ENCODE measurements at places on chromosomes 3 and 15.

- peak; percentile 88 for DNase-seq
These were observed 91.2 kb downstream of the EOMES start for GRCh38 chr3:27630885-27631284.

GRCh38 chr3:52570076-52570475, 33.7 kb downstream of the UQCC5 start:
- no peak for DNase-seq

DNA sequence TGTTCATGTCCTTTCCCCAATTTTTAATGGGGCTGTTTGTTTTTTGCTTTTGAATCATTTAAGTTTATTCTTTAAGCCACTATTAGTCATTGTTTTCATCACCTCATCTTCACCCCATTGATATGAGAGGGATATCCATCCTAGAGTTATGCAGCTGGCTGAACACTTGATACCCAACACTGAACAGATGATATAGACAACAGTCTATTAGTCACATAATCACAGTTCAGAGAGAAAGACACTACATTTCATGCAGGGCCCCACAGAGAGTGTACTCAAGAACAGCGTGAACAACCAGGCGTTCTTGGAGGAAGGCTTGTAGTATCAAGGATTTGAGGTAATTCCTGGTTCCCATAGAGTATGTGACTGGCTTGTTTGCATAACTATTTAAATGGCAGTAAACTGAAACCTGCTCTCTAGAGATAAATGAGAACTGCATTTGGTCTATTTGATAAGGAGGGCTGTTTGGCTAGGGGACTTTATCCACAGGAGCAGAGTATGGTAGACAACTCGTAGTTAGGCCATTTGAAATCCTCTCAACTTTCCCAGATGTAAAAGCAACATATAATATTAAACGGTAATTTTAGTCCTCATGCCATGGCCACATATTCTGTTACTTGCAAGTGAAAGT, 618.7 kb downstream of the SI start:
- DNase-seq: no peak

- no peak for DNase-seq
These were observed 91.0 kb upstream of the CHMP2B start for GRCh38 chr3:87136066-87136596.

GRCh38 chr3:5607581-5607980, 420.1 kb downstream of the EDEM1 start:
- DNase-seq: no peak

- no peak for DNase-seq
These were observed 325.5 kb downstream of the SATB1 start for GRCh38 chr3:18099611-18100010.

- DNase-seq: no peak
These were observed 256.1 kb downstream of the PLCL2 start for GRCh38 chr3:17140670-17141505.

- no peak for DNase-seq
These were observed 18.4 kb downstream of the LRCH3 start for GRCh38 chr3:197809356-197810020.

DNA sequence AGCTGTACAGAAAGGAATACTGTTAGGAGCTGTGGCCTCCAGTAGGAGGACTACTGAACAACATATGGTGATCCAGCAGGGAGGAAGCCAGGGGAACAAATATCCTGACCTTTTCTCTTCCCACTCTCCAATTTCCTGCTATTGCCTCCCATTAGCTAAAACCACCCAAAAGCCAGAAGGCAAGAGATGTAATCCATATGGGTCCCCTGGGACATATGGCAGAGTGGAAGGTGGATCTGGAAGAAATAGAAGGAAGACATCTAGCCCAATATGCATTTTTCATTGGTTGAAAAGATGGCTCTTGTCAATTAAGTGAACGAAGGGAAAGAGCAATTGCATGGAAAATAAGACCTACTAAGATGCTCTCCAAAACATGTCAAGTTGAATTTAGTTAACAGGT, 167.2 kb downstream of the CNTN3 start:
- no peak for DNase-seq

DNA sequence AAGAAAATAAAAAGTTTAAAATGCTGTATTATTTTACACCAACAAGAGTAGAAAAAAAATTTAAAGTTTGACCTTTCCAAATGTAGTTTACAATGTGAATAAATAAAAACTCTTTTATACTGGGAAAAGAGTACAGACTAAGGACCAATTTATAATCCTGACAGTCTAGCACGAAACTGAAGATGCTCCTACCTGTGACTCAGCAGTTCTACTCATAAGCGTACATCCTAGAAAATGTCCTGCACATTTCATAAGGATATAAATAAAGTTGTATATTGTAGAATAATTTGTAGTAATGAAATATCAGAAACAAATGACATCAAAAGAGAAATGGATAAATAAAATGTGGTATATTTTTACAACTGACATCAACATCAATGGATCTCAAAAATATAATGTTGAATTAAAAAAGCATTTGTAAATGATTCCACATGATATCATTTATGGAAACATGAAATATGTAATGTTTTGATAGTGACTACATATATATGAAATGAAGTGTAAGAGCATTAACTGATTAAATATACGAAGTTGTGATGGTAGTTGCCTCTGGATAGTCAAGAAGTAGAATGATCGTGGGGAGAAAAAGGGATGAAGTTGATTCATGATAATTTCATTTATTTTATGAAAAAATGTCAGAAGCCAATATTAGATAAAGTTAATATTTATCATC, 161.3 kb upstream of the CBLB start:
- no peak for DNase-seq

DNA sequence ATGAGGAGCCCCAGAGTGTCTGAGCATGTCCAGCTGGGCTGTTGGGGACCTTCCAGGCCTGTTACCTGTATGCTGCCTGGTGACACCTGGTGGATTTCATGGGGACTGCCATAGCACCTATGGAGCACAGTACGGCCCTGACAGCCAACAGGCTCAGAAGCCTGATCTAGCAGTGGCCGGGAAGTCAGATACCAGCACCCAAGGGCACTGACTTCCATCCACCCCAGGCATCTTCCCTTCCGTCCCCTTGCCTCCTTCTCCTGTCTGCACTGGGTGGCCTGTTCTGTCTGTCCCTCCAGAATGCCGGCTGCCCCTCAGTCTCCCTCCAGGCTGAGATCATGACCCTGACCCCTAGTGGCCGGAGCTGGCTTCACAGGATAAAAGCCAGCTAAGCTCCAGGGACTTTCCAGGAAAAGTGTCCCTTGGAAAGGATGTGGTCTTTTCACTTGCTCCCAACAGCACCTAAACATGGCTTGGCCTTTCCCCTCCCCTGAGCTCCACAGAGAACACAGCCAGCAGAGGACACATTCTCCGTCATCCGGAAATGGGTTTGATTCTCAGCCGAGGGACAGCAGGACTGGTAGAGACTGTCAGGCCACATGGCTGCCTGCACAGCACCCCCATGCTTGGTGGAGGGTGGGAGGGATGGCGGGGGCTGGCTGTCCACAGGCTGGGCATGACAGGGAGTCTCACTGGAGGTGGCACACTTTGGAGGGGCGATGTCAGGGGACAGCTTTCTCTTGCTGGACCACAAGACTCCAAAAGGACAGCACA, 9.5 kb downstream of the RPS17 start:
- peak; percentile 51 for DNase-seq

GRCh38 chr15:72824781-72825180, 41.2 kb upstream of the ADPGK start:
- DNase-seq: no peak

GRCh38 chr3:48492461-48493202, 11.3 kb downstream of the SHISA5 start:
- DNase-seq: no peak

- DNase-seq: no peak
These were observed 152.3 kb downstream of the FNDC3B start for GRCh38 chr3:172191629-172192028.

GRCh38 chr3:51500632-51501131, 867 bp upstream of the DCAF1 start:
- DNase-seq: no peak

- DNase-seq: no peak
These were observed 70.5 kb upstream of the BOC start for GRCh38 chr3:113140876-113141275.

DNA sequence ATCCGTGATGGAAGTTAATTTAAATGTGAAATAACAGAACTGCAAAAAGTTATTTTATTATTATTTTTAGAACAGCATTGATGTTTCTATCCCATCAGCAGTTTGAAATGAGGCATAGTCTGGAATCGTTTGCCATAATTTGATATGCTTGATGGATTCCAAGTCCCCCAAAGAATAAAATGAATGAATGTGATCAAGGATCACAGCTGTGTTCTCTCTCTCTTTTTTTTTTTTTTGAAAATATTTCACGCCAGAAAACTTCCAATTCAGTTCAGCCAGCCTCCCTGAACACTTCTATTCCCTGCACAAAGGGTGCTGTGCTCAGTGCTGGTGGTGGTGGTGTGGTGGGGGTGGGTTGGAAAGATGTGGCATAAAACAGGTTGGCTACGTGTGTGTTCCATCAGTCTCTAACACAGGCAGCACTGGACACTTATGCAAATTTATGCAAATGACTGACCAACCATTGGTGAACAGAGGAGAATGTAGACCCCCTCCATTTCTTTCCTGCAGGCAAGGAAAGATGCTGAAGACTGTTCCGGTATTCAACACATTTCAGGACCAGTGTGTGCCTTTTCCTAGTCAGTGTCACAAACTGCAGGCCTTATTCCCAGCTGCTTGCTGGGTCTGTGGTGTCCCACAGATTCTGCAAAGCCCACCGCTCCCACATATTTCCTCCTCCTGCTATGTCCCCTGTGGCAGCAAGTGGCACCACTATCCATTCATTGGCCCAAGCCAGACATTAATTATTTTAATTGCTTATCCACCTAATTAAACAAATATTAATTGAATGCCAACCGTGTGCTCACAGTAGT, 10.6 kb downstream of the ARNT2 start:
- DNase-seq: no peak

DNA sequence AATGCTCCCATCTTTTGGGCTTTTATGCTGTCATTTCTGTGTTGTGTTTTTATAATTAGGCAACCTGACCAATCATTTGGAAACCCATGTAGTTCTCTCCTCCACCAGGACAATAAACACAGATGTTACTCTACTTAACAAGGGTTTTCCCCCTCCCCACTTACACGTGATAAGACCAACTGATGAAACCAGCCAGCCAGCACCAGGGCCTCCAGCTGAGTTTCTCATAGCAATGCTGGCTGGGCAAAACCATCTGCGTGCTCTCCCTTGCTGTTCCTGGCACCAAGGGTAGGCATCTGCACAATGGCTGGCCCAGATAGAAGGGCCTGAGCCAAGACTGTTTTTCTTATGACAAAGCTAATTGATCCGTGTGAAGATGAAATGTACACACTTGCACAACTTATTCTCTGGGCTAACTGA, 310.4 kb downstream of the PLCL2 start:
- DNase-seq: no peak

DNA sequence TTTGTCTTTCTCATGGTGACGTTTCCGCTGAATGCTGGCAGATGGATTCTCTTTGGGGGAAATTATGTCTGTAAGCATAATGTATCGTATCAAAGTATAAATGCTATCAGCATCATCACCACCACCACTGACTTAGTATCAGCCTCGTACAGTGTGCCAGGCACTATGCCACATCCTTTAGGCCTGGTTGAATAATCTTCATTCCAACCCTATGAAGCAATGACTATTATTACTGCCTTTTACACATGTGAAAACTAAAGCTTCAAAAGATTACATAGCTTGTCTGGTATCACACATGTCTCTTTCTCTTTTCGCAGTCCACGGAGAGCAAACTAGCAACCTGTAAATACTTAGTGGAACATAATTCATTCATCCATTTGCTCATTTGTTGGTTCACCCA, 166.7 kb upstream of the PRICKLE2 start:
- DNase-seq: no peak

DNA sequence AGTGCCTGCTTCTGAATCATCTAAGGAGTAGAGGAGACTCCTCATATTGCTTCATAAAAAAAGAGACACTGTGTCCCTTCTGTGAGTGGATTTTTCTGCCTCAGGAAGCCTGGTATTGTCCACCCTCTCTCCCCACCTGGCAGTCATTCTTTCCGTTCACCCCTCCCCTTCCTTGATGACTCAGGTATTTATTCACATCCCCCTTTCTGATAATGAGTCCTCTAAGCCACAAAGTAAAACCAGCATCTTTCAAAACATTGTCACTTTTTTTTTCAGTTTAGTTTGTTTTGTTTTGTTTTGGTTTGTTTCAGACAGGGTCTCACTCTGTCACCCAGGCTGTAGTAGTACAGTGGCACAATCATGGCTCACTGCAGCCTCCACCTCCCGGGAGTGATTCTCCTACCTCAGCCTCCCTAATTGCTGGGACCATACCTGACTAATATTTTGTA, 65.2 kb upstream of the UBE2E1 start:
- DNase-seq: no peak

- no peak for DNase-seq
These were observed 5.6 kb upstream of the PLEKHO2 start for GRCh38 chr15:64836023-64836536.

GRCh38 chr3:111932946-111933345, 45.9 kb upstream of the ABHD10 start:
- no peak for DNase-seq

- no peak for DNase-seq
These were observed 9.2 kb downstream of the NFKBIZ start for GRCh38 chr3:101858464-101859030.

DNA sequence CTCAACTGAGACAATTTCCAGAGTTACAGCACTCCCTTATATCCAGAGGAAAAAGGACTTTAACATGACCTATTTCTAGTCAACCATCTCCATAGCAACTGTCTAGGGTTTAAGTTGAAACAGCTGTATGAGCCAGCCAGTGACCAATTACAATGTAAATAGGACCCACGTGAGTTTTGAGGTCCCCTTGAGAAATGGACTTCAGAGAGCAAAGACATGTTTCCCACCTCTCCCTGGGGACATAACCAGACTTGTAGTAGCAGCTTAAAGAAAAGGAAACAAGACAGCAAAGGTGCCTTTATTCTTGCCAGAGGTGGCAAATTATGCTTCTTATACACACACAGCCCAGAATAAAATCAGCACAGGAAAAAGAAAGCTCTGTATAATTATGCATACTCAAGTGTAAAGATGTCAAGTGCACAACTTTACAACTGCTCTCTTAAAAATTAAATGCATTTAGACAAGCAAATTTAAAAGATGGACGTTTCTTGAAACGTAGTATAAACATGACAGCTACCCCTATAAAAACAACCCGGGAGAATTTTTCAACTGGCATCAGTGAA, 40.2 kb downstream of the SUMF1 start:
- no peak for DNase-seq

GRCh38 chr3:141419946-141420345, 51.6 kb downstream of the ZBTB38 start:
- no peak for DNase-seq
